ENCODE measurements at places on chromosomes 4 and X. TPM values are rescaled to one million over a fixed set of nuclear protein-coding genes. Genes with fewer than 3 reads are reported as not detected.

- H3K4me1 ChIP-seq, result peaks cover 2% of the 10 kb centered on the region
- H3K27me3 ChIP-seq, result no peaks in the 10 kb centered on the region
- no peak for DNase-seq
- no peak overlapping the region for H3K4me3 ChIP-seq
These were observed 185.4 kb upstream of the MTMR8 start for GRCh38 chrX:64580605-64581004.

The UGT2B15 gene
- total RNA-seq, result not detected

- no peak overlapping the region for H3K4me3 ChIP-seq
- DNase-seq, result no peak
- H3K27ac ChIP-seq, result no peak overlapping the region
- H3K27me3 ChIP-seq, result no peaks in the 10 kb centered on the region
These were observed 2.4 kb downstream of the KLHL2 start for GRCh38 chr4:165209796-165210195.

GRCh38 chr4:141890279-141890678, 253.9 kb downstream of the IL15 start:
- no peak overlapping the region for H3K27ac ChIP-seq
- no peaks in the 10 kb centered on the region for H3K36me3 ChIP-seq
- no peak overlapping the region for H3K4me3 ChIP-seq
- DNase-seq, result no peak
- no peaks in the 10 kb centered on the region for H3K4me1 ChIP-seq

DNA sequence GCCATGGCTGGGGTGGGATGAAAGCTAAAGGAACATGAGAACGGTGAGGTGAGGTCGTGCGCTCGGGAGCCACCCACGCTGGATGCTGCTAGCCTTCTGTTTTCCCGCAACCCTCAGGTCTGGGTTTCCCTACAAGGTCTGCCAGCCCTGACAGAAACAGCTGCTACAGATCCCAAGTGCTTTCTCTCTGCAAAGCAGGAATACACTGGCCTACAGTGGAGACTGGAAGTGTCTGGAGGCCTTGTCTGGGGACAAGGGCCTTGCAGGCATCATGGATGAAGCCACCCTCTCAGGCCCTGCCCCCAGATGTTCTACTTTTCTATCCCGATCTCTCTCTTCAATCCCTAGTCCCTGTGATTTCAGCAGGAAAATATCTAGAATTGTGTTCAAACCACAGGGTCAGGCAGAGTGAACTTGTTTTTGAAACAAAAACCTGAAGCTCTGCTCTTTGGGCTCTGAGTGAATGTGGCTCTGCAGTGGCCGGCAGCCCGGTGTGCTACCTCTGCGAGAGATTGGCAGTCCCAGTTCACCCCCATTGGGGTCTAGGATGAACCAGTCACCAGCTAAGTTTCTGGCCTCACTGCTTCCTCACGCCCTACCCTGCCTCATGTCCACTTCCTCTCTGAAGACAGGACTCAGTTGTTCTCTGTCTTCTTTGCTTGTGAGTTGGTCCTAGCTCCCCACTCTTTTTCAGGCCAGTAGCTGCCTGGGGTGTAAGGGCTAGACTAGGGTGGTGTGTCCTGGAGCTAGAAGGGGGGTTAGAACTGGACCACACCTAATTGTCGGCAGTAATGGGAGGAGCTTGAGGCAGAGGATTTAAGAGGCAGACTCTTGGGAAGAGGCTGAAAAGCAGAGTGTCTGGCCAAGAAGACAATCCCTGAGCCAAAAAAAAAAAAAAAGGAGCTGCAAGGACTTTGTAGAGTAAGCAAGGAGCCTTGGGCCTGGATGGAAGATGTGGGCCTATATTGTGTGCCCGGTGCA, 89.6 kb downstream of the RTL5 start:
- no peaks in the 10 kb centered on the region for H3K27me3 ChIP-seq
- no peak for DNase-seq
- H3K36me3 ChIP-seq, result no peaks in the 10 kb centered on the region
- H3K4me3 ChIP-seq, result no peak overlapping the region

DNA sequence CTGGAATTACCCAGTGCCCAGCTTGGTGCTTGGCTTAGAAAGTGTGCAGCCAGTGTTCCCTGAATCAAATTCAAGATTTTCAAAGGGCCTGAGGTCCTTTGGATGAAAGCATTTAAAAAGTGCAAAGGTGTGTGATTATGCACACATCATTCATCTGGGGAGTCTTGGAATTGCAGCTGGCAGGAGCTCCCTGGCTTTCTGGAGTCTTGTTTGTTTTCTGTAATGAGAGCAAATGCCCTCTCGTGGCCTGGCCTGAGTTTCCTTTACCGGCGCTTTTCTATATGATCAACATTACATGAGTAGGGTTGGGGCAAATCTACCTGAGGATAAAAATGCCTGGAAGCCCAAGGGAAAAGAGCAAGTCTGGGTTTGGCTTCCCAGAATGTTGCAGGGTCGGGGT, 24.6 kb upstream of the SORCS2 start:
- H3K36me3 ChIP-seq, result peaks cover 2% of the 10 kb centered on the region
- no peak for DNase-seq
- peaks cover 37% of the 10 kb centered on the region for H3K27me3 ChIP-seq

The GNRHR gene
- total RNA-seq, result not detected

The ATRX gene
- total RNA-seq, result 104 TPM

DNA sequence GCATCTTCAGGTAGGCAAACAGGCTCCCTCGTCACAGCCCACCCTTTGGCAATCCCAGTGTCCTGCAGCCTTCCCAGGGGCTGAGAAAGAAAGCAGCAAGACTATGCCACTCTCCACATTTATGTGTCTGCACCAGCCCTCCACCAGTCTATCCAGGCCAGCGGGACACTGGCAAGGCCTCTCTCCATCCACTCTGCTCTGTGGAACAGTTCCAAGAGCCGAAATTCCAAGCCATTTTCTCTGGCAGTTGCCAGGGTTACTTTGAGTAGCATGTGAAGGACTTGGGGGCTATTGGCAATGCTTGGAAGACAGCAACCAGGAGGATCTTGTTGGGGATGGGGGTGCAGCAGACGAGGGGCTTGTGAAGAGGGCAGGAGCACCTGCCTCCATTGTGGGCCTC, 52.1 kb downstream of the TSC22D3 start:
- H3K27ac ChIP-seq, result peak overlapping the region; percentile 24
- H3K4me1 ChIP-seq, result peaks cover 2% of the 10 kb centered on the region
- H3K4me3 ChIP-seq, result no peak overlapping the region
- H3K36me3 ChIP-seq, result peaks cover 2% of the 10 kb centered on the region
- no peaks in the 10 kb centered on the region for H3K27me3 ChIP-seq
- DNase-seq, result no peak

DNA sequence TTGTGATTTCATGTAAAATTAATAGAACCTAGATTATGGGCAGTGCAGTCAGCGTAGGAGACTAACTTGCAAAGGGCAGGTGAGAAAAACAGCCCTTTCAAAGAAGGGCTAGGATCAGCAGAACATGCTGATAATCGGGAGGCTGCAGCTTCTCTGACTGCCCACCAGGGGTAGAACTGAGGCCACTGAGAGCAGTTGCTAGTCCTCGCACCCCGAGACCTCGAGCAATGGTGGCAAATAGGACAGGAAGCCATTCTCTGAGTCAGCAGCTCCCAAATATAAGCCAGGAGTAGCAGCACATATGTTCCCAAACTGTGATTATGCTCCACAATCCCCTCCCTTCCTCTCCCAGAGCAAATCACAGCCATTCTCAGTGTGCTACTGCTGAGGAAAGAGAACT, 186.5 kb downstream of the MSL3 start:
- H3K27me3 ChIP-seq, result no peaks in the 10 kb centered on the region
- no peak overlapping the region for H3K4me3 ChIP-seq
- no peak overlapping the region for H3K27ac ChIP-seq
- DNase-seq, result no peak
- H3K4me1 ChIP-seq, result no peaks in the 10 kb centered on the region
- no peaks in the 10 kb centered on the region for H3K36me3 ChIP-seq

DNA sequence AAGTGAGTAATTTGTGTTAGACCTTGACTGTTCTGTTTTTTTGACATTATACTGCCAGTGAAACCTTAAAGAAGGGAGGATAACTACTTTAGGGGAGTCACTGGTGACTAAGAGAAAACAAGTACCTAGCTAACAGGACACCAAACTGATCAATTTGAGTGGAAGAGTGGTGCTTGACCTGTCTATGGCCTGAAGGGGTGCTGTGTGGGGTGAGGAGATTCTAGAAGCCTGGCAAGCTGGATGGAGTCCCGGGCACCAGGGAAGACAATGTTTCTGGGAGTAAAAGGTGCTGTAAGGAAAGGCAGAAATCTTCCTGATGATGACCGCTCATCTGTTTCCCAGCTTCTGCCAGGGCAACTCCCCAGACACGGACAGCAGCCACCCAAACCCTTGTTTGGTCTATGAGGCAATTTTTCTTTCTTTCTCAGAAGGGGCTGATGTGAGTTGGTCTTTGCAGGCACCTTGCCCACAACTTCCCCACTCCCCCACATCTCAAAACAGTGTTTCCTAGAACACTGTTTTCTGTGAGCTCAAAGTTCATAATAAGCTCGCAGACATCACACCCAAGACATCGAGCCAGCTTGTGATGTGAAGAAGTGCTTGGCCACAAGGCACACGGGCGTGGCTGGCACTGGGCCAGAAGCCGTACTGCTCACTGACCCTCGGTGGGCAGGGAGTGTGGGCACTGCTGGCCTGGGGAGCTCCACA, 4.6 kb downstream of the TXK start:
- no peak for DNase-seq
- no peaks in the 10 kb centered on the region for H3K36me3 ChIP-seq
- H3K27me3 ChIP-seq, result no peaks in the 10 kb centered on the region
- H3K4me1 ChIP-seq, result peaks cover 61% of the 10 kb centered on the region
- peak overlapping the region; percentile 87 for H3K4me3 ChIP-seq

The AKAP14 gene
- total RNA-seq, result not detected

GRCh38 chr4:14596028-14596427, 406.3 kb upstream of the CPEB2 start:
- no peak overlapping the region for H3K4me3 ChIP-seq
- no peaks in the 10 kb centered on the region for H3K4me1 ChIP-seq
- no peaks in the 10 kb centered on the region for H3K36me3 ChIP-seq
- no peak for DNase-seq

DNA sequence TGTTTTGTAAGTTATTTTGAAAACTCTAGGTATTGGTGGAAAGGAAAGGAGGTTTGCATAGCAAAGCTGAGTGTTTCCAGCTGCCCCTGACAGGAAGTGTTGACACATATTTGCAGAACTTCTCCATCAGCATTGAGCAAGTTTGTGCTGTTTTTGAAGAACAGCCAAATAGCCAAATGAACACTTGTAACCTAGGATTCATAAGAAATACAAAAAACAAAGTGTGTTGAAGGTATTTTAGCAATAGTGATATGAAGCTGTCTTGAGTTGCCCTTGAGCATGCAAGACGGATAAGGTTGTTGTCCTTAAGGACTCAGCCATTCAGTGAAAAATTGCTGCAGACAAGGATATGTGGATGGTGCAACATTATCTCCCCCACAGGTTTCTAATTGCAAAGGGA, 68.3 kb upstream of the PGM2 start:
- no peak for DNase-seq
- no peaks in the 10 kb centered on the region for H3K36me3 ChIP-seq
- peaks cover 11% of the 10 kb centered on the region for H3K4me1 ChIP-seq
- H3K4me3 ChIP-seq, result no peak overlapping the region
- peaks cover 23% of the 10 kb centered on the region for H3K27me3 ChIP-seq
- H3K27ac ChIP-seq, result no peak overlapping the region

DNA sequence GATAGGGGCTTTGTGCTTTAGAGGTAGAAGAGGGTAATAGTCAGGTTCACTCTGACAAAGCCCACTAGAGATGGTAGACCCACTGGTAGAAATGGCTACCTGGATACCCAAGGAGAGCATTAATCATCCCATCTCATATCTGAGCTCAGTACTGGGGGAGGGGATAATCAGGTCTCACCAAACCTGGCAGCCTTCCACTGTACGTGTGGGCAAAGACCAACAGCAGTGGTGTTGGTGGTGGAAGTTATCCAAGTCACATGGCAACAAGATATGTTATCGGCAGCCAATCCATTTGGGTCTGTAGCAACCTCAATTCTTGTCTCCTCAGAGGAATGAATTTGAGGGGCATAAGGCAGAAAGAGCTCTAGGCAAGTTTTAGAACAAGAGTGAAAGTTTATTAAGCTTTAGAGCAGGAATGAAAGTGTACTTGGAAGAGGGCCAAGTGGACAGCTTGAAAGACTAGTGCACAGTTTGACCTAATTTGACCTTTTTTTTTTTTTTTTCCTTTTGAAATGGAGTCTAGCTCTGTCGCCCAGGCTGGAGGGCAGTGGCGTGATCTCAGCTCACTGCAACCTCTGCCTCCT, 67.0 kb upstream of the CXCL13 start:
- peaks cover 3% of the 10 kb centered on the region for H3K36me3 ChIP-seq
- no peak overlapping the region for H3K4me3 ChIP-seq
- peaks cover 6% of the 10 kb centered on the region for H3K27me3 ChIP-seq
- no peaks in the 10 kb centered on the region for H3K4me1 ChIP-seq
- no peak for DNase-seq
- H3K27ac ChIP-seq, result no peak overlapping the region

The GLRA2 gene
- not detected for total RNA-seq

DNA sequence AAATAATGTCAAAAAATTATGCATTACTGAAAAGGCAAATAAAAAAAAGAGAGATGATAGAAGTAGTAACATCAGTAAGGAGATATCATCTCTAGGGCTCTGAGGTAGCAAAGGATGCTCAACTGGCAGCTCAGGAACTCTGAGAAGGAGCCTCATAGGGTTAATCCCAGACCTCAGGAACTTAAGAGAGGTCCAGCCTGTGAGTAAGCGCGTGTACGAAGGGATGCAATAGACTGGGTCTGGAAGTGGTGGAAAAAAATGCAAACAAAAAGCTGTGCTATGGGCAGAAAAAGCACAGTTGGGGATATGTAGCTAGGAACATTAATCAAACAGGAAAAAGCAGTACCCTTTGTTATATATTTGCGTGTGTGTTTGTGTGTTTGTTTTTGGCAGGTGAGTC, 282.0 kb downstream of the GALNTL6 start:
- no peaks in the 10 kb centered on the region for H3K36me3 ChIP-seq
- no peaks in the 10 kb centered on the region for H3K4me1 ChIP-seq
- no peak overlapping the region for H3K27ac ChIP-seq
- no peaks in the 10 kb centered on the region for H3K27me3 ChIP-seq
- no peak overlapping the region for H3K4me3 ChIP-seq

- no peak overlapping the region for H3K27ac ChIP-seq
- no peaks in the 10 kb centered on the region for H3K27me3 ChIP-seq
- H3K4me3 ChIP-seq, result no peak overlapping the region
- no peaks in the 10 kb centered on the region for H3K4me1 ChIP-seq
These were observed 995.7 kb upstream of the PRKX start for GRCh38 chrX:4708970-4709760.

The XAGE1A gene
- not detected for total RNA-seq

The P2RY8 gene
- total RNA-seq, result 141 TPM

The SOX3 gene
- total RNA-seq, result not detected

GRCh38 chr4:23290656-23291055, 597.9 kb downstream of the GBA3 start:
- no peak overlapping the region for H3K27ac ChIP-seq
- H3K4me3 ChIP-seq, result no peak overlapping the region
- no peaks in the 10 kb centered on the region for H3K4me1 ChIP-seq
- no peak for DNase-seq

DNA sequence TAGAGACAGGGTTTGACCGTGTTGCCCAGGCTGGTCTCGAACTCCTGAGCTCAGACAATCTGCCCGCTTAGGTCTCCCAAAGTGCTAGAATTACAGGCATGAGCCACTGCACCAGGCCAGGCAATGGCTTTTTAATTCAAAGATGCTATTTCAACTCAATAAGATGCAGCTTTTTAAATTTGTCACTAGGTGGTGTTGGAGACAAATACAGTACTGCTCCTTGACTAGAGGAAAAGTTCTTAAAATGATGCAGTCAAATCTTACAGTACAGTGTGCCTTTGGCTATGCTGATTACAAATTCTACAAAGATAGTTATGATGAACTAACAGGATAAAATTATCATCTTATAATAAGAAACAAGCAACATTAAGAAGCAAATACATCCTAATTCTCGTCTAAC, 441.1 kb downstream of the KCNIP4 start:
- no peaks in the 10 kb centered on the region for H3K36me3 ChIP-seq
- H3K27ac ChIP-seq, result no peak overlapping the region
- H3K4me1 ChIP-seq, result peaks cover 3% of the 10 kb centered on the region
- DNase-seq, result no peak
- peaks cover 9% of the 10 kb centered on the region for H3K27me3 ChIP-seq

The DMD gene
- total RNA-seq, result 1.8 TPM
